ENCODE measurements at places on chromosomes 11 and 22.

DNA sequence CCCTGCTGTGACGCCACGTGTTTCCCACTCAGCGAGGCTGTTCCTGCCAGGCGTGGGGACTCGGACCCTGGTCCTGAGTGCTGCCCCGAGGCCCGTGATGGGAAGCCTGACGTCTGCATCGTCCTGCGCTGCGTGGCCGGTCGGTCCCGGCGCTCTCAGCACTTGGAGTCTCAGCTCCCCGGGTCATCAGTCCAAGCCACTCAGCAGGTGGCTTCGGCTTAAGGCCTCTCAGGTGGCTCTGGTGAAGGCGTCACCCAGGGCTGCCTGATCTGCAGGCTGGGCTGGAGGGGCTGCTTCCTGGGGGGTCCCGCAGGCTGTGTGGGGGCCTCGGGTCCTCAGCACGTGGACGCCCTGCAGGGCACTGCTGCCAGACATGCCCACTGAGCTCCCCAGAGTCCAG is 35.3 kb downstream of the BRSK2 start:
- DNase-seq, result no peak

- no peak for DNase-seq
These were observed 188.7 kb downstream of the CTTN start for GRCh38 chr11:70587075-70587389.

- no peak for DNase-seq
These were observed 4.3 kb downstream of the VSIG10L2 start for GRCh38 chr11:125950178-125950490.

DNA sequence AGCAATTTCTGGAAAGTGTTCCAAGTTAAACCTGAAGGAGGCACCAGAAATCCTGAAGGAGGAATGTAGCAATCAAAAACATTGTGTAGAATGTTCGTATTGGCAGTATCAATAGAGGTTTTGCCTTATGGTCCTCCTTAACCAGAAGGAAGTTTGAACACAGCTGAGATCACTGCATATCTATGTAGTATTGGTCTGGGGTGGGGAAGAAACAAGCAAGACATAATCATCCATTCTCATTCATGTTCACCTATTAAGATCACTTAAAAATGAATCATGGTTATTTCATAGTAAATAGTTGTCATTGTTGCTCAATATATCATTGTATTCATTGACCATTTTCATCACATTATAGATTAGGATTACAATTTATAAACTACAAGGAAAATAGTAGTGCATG is 160.5 kb downstream of the DDX10 start:
- DNase-seq, result no peak

GRCh38 chr11:2534134-2534956 is 89.5 kb downstream of the KCNQ1 start:
- peak; percentile 98 for DNase-seq

GRCh38 chr11:41851743-41852142 is 392.3 kb upstream of the LRRC4C start:
- no peak for DNase-seq

DNA sequence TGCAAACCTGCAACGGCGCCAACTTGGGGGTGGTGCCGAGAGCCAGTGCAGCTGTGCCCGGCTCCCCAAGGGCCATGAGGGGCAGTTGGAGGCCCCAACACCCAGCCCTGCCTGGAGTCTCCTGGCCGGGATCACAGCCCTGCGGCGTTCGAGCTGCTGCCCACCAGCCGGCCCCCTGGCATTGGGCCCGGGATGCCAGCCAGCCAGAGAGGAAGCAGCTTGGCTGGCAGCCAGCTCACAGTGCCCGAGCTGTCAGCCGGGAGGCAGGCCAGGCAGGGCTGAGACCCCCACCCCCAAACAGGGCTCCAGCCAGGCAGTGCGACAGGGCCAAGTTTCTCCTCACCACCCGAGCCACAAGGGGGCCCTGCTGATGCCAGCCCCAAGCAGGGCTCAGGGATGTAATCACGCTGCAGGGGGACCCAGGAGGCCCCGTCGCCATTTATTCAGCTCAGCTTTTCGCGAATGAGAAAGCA is 26.0 kb upstream of the TCF20 start:
- no peak for DNase-seq

DNA sequence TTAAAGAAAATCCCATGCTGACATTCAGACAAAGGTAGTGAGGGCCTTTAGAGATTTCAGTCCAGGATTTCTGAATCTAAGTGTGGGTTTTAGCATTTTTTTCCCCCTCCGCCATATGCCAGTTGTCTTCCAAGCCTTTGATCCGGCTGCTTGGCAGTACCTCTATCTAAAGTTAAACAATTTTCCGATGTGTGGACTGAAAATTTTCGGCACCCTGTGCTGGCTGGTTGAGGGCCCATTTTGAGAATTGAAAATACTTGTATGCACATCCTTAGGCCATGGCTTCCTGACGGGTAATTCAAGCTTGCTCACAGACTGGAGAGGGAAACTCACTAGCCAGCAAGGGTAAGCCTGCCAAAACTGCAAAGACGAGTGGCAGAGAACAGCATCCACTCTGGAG is 131.9 kb upstream of the NARS2 start:
- no peak for DNase-seq

- no peak for DNase-seq
These were observed 47.1 kb downstream of the RRP8 start for GRCh38 chr11:6556139-6556949.

GRCh38 chr11:84430661-84431060 is 1144.5 kb upstream of the CCDC90B start:
- no peak for DNase-seq

GRCh38 chr11:95143106-95143681 is 53.5 kb downstream of the ENDOD1 start:
- no peak for DNase-seq

- peak; percentile 69 for DNase-seq
These were observed 74.6 kb downstream of the CELSR1 start for GRCh38 chr22:46462726-46463371.

DNA sequence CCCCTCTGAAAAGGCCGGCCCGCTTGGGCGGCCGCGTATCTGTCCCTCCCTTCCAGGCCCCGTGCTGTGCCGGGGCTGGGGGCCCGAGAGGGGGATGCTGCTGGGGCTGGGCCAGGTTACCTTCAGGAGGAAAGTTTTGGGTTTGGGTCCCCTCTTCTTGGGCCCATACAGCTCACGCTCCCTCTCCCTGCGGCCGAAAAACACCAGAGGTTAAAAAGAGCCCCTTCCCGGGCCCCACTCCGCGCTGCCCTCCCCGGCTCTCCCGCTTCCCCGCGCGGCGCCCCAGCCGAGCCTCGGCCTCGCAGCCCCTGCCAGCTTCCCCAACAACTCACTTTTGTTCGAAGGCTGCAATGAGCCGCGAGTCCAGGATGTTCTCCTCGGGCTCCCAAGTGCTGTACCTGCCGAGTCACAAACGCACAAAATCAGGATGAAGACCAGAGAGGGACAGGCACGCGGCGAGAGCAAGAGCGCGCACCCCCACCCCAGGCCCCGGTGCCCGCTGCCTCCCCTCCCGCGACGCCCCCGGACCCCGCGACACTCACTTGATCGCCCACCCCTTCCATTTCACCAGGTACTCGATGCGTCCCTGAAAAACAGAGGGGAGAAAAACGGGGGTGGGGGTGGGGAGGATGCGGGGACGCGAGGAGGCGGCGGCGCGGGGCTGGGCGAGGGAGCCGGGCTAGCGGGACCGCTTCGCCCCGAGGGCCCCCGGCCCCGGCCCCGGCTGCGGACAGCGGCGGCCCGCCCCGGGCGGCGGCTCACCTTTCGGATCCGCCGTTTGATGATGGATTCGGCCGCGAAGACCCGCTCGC is 450 bp downstream of the CBX6 start:
- DNase-seq, result no peak

DNA sequence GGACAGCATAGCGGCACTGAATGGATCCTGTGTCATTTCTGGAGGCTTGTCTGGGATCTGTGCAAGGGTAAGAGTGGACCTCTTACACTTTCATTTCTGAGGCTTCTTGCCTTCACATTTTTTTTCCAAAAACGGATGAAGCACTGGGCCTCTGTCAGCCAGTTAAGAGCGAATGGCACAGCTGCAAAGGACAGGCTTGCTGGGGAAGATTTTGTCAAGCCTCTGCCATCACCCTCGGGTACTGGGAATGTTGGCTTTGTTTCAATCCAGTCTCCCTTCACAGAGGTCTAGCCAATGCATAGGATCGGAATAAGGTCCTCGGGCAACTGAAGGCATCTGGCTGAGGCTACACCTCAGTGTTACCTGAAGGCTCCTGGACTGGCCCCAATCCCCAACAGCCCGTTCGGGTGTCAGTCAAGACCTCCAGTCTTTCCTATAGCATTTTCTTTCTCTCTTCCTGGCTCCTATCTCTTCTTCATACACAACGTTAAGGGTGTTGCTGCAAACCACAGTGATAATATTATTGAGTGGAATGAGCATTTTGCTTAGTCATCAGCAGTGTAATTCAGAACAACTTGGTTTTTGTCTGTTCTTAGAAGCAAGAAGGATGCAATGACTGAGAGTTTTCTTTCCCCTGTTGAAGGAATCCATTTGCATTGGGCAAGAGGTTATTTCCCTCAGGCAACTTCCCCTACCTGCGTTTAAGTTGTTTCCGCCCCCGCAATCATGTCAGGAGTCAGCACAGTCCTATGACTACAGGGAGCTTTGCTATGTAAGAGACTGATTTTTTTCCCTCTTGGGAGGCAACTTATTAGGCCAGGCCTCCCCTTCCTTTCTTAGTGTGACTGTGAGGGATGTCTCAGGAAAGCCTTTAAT is 22.8 kb downstream of the NPAT start:
- DNase-seq, result no peak

- DNase-seq, result no peak
These were observed 91.5 kb downstream of the MORC2 start for GRCh38 chr22:30876915-30877553.

Measured in H54 (cell line).